ENCODE measurements at places on chromosomes 4 and X. TPM values are rescaled to one million over a fixed set of nuclear protein-coding genes. Genes with fewer than 3 reads are reported as not detected.

- DNase-seq: no peak
Observed at GRCh38 chr4:155543126-155543765, 123.4 kb upstream of the GUCY1A1 start.

DNA sequence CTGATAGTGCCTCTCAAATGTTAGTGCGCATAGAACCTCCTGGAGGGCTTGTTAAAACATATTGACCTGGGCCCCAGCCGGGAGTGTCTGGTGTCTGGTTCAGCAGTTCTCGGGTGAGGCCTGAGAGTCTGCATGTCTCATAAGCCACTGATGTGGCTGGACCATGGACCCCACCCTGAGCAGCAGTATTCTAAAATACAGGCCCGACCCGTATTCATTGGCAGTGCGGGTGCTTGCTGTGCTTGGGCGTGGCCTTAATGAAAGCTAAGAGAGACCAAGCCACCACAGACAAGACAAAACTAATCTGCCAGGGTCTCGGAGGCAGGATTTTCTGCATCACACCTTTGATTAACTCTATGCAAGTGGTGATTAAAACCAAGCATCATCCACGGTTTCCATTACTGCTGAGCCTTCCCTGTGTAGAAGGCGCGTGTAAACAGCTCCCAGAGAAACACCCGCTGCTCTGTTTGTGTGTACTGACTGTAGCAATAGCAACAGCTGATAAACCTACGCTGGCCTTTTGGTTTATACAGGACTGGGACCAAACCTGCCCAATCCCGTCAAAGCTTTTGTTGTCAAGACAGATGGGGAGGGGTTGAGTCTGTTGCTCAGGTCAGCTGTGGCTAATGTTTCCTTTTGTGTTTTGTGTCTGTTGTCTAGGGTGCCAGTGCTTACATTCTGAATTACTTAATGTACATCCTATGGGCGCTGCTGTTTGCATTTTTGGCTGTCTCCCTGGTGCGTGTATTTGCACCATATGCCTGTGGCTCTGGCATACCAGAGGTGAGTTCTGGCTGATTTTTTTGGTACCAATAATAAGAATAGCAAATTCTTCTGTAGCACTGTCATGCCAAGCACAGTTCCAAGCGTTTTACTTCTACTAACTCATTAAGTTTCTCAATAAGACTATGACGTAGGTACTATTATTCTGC lies 40.8 kb downstream of the CLCN4 start:
- DNase-seq: no peak

DNA sequence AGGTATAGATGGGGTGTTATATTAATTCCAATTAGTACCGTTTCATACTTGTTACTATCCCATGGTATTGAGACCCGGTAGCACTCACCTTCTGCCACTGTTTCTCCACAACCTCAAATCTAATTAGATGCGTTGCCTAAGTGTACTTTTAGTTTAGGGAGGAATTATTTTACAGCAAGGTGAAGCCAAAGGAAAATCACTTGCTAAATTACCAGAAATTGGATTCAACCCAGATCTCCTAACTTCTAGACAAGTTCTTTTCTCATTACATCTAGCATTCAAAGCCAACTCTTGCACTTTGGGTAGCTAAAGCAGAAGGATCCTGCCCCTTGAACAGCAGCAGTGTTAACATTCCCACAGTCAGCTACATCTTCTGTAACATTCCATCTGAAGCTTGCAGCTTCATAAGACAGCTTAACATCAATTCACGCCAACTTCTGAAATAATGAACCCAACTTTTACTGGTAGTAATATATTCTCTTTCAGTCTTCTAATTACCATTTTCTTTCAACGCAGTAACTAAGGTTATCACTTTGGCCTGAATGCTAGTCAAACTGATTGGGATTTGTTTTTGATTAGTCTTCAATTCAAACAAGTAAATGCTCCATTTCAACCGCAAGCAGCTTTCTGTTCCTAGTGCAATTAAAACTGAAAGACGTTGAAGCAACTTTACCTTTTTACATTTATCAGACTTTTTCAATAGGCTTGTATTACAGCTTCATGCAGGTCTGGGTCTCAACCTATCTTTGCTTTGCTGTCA lies 934 bp upstream of the SEC31A start:
- DNase-seq: no peak

GRCh38 chrX:115949900-115950822 lies 220.4 kb upstream of the AGTR2 start:
- no peak for DNase-seq

DNA sequence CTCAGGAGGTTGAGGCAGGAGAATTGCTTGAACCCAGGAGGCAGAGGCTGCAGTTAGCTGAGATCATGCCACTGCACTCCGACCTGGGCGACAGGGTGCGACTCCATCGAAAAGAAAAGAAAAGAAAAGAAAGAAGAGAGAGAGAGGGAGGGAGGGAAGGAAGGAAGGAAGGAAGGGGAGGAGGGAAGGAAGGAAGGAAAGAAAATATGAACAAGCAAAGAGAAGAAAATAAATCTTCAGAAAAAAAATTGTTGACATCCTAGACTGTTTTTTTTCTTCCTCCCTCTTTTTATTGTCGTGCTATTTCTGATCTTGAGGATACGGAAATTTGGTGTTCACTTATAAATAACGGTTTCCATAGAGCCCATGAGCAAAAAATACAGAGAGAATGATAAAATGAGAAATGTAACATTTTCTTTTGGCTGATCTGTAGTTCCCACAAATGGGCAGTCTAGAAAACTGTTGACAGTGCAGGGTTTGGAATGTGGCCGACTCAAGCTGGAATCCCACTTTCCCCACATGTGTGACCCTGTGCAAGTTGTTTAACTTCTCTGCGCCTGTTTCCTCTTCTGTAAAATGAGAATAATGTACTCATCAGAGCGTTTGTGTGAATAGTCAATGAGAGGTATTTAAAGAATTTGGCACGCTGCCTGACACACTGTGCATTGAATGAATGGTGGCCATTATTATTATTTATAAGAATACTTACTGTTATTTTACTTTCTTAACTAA lies 19.4 kb downstream of the SORBS2 start:
- DNase-seq: no peak

The IL2RG gene
- total RNA-seq: 290 TPM

The CXCL10 gene
- total RNA-seq: 0.62 TPM

The GATA1 gene
- 0.35 TPM for total RNA-seq

All from activated T-cell treated with anti-CD3 and anti-CD28 coated beads, Interleukin-2, amount 50 U/mL, for 72 hours (primary cell).